ENCODE measurements at places on chromosomes 2 and 18.
A peak's percentile ranks its signal among the peaks of the same experiment; 100 is the strongest.

GRCh38 chr2:213285404-213285803 lies 1.1 kb downstream of the SPAG16 start:
- no peak overlapping the region for H3K27ac ChIP-seq
- DNase-seq: no peak
- no peak overlapping the region for H3K4me3 ChIP-seq
- H3K4me1 ChIP-seq: no peaks in the 10 kb centered on the region
- no peaks in the 10 kb centered on the region for H3K36me3 ChIP-seq
- H3K27me3 ChIP-seq: no peaks in the 10 kb centered on the region

GRCh38 chr2:81061016-81061415 lies 756.5 kb upstream of the LRRTM1 start:
- no peak for DNase-seq
- no peaks in the 10 kb centered on the region for H3K36me3 ChIP-seq
- H3K4me3 ChIP-seq: no peak overlapping the region
- H3K27me3 ChIP-seq: no peaks in the 10 kb centered on the region
- H3K4me1 ChIP-seq: no peaks in the 10 kb centered on the region
- no peak overlapping the region for H3K27ac ChIP-seq

DNA sequence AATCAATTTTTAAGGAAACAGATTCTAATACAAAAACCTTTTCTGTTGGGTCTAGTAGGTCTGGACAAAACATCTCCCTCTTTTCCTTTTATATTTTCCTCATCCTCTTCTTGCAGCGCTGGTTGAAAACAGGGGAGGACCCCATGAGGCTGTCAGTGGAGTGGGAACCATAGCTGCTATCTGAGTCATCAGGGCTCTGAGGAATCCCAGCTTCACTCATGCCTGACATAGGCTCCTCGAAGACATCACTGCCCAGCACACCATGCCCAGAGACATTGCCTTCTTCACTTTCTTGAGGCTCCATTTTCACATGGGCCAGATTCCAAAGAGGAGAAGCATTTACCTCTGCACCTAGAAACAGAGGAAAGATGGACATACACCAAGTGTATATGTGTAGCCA lies 10.0 kb downstream of the SUPT7L start:
- H3K27me3 ChIP-seq: no peaks in the 10 kb centered on the region
- H3K27ac ChIP-seq: no peak overlapping the region
- no peak overlapping the region for H3K4me3 ChIP-seq
- peaks cover 8% of the 10 kb centered on the region for H3K4me1 ChIP-seq

DNA sequence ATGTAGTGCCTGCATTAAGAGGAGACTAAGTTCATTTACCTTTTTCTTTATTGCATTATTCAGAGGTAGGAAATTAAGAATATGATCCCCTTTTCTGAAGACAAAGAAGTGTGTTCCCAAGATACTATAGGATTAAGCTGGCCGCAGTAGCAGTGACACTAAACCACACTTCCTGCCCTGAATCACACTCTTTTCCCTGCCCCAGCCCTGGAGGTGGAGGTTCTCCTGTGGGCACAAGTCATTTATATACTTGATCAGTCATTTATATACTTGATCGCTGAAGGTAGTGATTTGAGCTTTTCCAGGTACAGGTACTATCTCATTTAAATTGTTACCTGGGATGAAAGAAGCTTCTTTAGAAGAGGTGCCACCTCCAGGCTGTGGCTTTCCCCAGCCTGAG lies 78.6 kb downstream of the ARMC9 start:
- H3K4me3 ChIP-seq: no peak overlapping the region
- no peak overlapping the region for H3K27ac ChIP-seq
- peaks cover 8% of the 10 kb centered on the region for H3K36me3 ChIP-seq
- H3K27me3 ChIP-seq: no peaks in the 10 kb centered on the region
- no peaks in the 10 kb centered on the region for H3K4me1 ChIP-seq
- DNase-seq: no peak

- H3K4me3 ChIP-seq: no peak overlapping the region
- no peaks in the 10 kb centered on the region for H3K27me3 ChIP-seq
- no peaks in the 10 kb centered on the region for H3K36me3 ChIP-seq
- DNase-seq: no peak
- no peak overlapping the region for H3K27ac ChIP-seq
- H3K4me1 ChIP-seq: no peaks in the 10 kb centered on the region
These were observed 147.1 kb downstream of the COL4A4 start for GRCh38 chr2:227016894-227017293.

- no peak overlapping the region for H3K27ac ChIP-seq
- H3K27me3 ChIP-seq: no peaks in the 10 kb centered on the region
- DNase-seq: no peak
- no peaks in the 10 kb centered on the region for H3K4me1 ChIP-seq
These were observed 279.5 kb upstream of the POU3F3 start for GRCh38 chr2:104574367-104574766.

DNA sequence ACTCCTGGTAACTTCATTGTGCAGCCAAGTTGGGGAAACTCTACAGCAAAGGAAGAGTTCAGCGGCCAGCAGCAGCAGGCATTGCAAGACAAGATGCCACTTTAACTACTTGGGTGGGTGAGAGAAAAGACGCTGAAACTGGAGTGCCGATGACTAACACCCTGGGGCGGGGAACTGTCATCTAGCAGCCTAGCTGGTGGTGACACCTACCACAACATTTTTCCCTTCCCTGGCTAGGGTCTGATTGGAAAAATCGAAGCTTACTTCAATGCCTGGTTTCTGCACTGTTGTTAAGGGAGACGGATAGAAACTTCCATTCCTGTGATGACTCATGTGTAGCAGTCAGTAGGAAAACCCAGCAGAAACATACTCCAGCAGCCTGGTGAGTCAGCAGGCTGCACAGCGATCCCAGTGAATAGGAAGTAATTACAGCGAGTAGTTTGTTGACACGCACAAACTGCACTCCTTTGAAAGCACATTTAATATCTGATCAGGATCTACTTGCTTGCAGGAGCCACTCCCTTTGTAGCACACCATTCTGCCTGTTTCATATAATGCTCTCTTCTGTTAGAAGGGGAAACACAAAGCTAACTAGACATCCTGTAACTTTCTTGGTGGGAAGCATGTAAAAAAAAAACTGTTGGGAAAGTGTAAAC lies 62.1 kb upstream of the MAPRE2 start:
- peak overlapping the region; percentile 69 for H3K4me3 ChIP-seq
- DNase-seq: peak; percentile 97
- peak overlapping the region; percentile 57 for H3K27ac ChIP-seq

DNA sequence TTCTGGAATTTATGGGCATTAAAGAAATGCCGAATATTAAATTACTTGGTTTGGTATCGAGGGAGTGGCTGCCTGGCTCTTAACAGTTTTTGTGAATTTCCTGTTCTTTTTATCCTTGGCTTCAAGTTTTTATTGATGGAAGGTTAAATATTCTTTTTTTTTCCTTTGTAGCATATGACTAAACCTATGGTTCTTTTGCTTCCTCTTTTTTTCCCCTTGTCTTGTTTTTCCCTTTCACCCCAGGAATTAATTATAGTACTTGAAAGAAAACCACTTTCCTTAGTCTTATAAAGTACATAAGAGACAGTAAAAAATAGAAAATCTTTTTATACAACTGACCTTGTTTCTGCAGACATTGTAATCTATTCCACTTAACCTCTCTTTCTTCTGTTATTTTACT lies 42.4 kb downstream of the MGAT5 start:
- no peak for DNase-seq
- no peaks in the 10 kb centered on the region for H3K36me3 ChIP-seq
- H3K27me3 ChIP-seq: no peaks in the 10 kb centered on the region
- no peak overlapping the region for H3K4me3 ChIP-seq
- no peak overlapping the region for H3K27ac ChIP-seq

DNA sequence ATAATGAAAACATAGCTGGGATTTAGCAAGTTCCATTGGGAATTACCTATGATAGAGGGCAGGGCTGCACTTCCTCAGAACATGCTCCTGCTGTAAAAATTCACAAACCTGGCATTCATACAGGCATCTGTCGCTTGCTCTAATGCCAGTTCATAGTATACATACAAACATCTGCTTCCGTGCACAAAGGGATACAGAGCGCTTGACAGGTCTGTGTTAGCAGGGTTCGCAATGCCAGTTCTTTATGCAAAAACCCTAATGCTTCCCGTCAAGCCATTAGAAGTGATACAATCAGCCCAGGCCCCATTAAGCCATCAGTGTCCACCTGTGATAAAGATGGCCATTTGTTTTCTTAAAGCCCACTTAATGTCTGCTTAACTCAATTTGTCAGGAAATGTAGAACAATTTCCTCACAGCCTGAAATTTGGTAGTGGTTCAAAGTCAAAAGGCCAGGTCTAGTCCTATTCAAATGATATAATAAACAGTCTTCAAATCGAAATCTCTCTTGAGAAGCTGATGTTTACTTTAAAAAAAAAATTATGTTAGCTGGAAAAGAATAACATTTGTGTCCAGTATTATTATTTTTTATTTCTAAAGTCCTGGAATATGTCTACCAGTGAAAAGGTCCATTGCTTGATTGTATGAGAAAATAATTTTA lies 556.3 kb downstream of the ARHGAP15 start:
- H3K27ac ChIP-seq: no peak overlapping the region
- no peaks in the 10 kb centered on the region for H3K36me3 ChIP-seq
- no peak for DNase-seq
- H3K4me3 ChIP-seq: no peak overlapping the region

GRCh38 chr2:169034984-169035544 lies 3.9 kb upstream of the ABCB11 start:
- H3K4me1 ChIP-seq: peaks cover 8% of the 10 kb centered on the region
- no peak overlapping the region for H3K4me3 ChIP-seq
- H3K27ac ChIP-seq: no peak overlapping the region
- no peaks in the 10 kb centered on the region for H3K27me3 ChIP-seq

- no peaks in the 10 kb centered on the region for H3K27me3 ChIP-seq
- no peak overlapping the region for H3K4me3 ChIP-seq
- H3K36me3 ChIP-seq: no peaks in the 10 kb centered on the region
- DNase-seq: no peak
- no peak overlapping the region for H3K27ac ChIP-seq
These were observed 168.2 kb downstream of the GALNT1 start for GRCh38 chr18:35749701-35750100.
